Hematopoietic multipotent progenitor cell treated with erythropoietin and hydrocortisone succinate and interleukin-3 and kit ligand, for 4 days (in vitro differentiated cells): ENCODE measurements at places on chromosomes 4 and X.
A peak's percentile ranks its signal among the peaks of the same experiment; 100 is the strongest.

GRCh38 chrX:108558217-108558616 is 118.6 kb downstream of the COL4A5 start:
- DNase-seq: peak; percentile 50

GRCh38 chr4:148061795-148062194 is 329.9 kb downstream of the ARHGAP10 start:
- DNase-seq: peak; percentile 11

- DNase-seq: peak; percentile 65
Observed at GRCh38 chrX:44483965-44484606, 58.6 kb downstream of the FUNDC1 start.

DNA sequence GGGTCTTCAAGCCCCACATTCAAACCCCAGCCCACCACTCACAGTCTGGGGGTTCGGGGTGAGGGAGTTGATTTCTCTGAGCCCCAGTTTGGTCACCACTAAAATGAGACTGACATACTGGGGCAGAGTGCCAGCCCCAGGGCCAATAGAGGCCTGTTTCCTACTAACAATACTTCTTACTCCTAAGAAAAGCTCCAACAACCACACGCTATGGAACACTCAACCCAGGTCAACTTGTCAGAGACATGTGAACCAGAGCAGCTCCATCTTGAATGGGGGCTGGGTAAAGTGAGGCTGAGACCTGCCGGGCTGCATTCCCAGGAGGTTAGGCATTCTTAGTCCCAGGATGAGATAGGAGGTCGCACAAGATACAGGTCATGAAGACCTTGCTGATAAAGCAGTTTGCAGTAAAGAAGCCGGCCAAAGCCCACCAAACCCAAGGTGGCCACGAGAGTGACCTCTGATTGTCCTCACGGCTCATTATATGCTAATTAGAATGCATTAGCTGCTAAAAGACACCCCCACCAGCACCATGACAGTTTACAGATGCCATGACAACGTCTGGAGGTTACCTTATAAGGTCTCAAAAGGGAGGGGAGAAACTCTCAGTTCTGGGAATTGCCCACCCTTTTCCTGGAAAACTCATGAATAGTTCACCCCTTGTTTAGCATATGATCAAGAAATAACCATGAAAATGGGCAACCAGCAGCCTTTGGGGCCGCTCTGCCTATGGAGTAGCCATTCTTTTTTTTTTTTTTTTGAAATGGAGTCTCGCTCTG is 26.6 kb upstream of the HTRA3 start:
- peak; percentile 32 for DNase-seq

- peak; percentile 77 for DNase-seq
Observed at GRCh38 chr4:140092094-140092851, 61.7 kb downstream of the MAML3 start.
